ENCODE measurements at places on chromosomes 16 and 17.

GRCh38 chr17:869567-870525 lies 87.7 kb downstream of the MRM3 start:
- no peak for DNase-seq

- no peak for DNase-seq
Observed at GRCh38 chr17:44848961-44849489, 1.3 kb downstream of the HIGD1B start.

DNA sequence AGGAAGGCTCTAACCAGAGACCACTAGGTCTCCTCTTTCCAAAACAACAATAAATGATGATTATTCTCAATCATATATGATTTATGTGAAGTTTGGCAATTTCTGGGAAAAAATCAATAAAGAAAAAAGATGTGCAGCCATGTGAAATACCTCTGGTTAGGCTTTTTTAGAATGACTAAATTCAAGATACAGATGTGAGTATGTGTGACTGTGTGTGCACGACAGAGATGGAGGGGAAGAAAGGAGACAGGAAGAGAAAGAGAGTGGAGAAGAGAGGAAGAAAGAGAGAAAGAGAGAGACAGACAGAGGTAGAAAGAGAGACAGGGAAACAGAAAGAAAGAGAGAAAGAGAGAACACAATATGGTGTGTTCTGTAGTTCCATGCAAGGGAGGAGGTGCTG lies 558.6 kb upstream of the CDH5 start:
- no peak for DNase-seq

DNA sequence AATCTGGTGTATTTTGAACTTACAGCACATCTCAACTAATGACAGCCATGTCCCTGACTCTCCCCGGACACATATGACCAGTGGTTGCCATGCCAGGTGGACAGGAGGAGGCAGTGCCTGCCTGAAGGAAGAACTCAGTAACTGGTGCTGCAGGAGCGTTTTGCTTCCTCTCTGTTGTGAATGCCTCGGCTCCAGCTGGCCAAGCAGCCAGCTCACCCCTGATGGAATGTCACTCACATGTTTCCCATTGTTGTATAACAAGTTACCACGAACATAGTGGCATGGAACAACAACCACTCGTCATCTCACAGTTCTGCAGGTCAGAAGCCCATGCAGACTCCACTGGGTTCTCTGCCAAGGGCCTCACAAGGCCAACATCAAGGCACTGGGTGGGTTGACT lies 20.1 kb upstream of the IRF8 start:
- no peak for DNase-seq

GRCh38 chr17:76626442-76626841 lies 17.1 kb downstream of the ST6GALNAC1 start:
- no peak for DNase-seq

DNA sequence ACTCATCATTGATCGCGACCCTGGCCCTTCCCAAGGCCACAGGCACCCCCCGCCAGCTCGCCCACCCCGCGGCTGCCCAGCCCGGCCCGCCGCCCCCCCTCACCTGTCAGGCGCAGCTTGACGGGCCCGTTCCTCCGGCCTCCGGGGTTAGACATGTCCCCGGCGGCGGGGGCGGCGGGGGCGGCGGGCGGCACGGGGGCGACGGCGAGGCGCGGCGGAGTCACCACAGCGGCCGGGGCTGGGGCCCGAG lies 456 bp downstream of the SMURF2 start:
- peak; percentile 3 for DNase-seq

- no peak for DNase-seq
Observed at GRCh38 chr17:38875477-38876075, 5.7 kb downstream of the LASP1 start.

GRCh38 chr17:59154292-59154720 lies 680 bp downstream of the SKA2 start:
- DNase-seq: peak; percentile 2

GRCh38 chr16:48596326-48596725 lies 13.7 kb downstream of the N4BP1 start:
- DNase-seq: no peak

DNA sequence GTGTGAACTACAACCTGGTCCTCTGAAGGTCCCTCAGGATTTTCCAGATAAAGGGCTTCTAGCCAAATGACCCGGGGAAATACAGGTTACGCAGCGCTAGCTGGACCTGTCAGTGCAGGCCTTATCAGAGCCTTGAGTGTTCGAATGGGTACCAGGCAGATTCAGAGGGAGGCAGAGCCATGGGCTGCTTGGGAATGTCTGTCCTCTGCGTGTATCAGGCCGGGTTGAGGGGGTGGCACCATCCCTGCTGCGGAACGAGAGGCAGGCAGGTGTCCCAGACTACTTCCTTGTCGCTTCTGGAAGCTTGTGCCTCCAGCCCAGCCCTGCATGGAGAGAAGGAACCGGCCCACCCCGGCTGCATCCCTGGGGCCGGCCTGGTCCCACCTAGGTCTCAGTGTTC lies 33.6 kb upstream of the SSTR5 start:
- DNase-seq: no peak

DNA sequence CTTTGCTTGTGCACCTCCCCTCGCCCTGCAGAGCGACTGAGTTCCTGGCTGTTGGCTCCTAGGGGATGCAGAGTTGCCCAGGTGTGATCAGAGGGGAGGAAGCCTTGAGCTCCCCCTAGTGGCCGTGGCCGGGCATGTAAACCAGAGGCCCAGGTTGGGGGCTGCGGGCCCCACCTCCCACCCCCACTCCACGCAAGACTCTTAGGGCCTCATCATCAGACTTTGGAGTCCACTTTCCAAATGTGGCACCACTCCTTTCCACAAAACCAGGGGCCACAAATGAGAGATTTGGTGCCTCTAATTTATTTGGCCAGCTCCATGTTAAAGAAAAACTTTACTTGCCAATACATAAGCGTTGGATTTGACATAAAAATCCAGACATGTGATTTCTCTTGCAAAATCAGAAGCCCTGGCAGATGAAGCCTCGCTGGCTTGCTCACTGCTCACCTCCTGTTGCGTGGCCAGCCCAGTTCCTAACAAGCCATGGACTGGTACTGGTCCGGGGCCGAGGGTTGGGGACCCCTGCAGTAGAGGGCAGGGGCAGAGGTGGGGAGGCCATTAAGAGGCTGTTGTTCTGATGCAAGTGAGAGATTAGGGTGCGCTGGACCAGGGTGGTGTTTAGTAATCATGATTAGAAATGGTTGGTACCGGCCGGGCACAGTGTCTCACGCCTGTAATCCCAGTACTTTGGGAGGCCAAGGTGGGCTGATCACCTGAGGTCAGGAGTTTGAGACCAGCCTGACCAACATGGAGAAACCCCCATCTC lies 28.7 kb upstream of the GAS7 start:
- DNase-seq: peak; percentile 24

- DNase-seq: no peak
Observed at GRCh38 chr17:74521701-74522201, 9.5 kb downstream of the CD300LB start.

DNA sequence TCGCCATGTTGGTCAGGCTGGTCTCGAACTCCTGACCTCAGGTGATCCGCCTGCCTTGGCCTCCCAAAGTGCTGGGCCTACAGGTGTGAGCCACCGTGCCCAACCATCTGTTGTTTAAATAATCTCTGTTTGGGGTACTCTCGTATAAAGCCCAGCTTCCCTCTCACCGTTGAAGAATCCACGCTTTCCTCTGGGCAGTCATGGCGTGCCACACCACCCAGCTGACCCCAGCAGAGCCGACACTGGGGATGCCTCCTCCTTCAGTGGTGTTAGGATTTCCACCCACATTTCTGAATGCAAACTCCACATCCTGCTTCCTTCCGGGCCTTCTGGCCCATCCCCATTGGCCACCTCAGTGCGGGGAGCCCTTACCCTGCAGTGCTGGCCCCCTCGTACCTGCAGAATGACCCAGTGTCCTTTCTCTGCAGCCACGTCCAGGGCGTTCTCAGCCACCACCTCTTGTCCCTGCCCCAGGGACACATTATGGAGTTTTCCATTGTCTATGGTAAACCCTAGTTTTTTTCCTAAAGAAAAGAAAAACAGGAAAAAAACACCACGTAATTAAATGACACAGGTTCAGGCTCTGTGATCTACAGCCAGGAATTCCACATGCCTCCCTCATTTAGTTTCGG lies 60.4 kb downstream of the PGS1 start:
- no peak for DNase-seq

DNA sequence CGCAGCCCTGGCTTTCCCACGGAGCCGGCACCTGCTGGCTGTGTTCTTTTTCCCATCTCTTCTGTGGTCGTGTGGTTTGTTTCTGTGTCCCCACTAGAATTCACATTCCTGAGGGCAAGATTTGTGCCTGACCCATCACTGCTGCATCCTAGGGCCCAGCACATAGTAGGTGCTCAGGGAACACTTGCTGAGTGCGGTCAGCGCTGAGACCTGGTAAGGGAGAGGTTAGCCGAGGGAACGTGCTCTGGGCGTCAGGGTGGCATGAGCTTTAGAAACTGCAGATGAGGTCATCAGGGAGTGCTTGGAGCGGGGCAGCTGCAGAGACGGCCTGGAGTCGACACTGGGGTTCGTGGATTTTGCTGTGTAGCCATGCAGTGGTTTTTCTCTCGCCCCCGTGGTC lies 5.9 kb downstream of the DEF8 start:
- DNase-seq: no peak

Measured in stimulated activated CD8-positive, alpha-beta memory T cell treated with anti-CD3 and anti-CD28 coated beads, Interleukin-15, amount 100 ng/mL, for 24 hours (primary cell).